Activated CD4-positive, alpha-beta T cell treated with anti-CD3 and anti-CD28 coated beads for 4 hours (primary cell): ENCODE measurements at places on chromosomes 5 and 9.

GRCh38 chr5:56725711-56726411, 89.5 kb upstream of the MAP3K1 start:
- DNase-seq = no peak

GRCh38 chr9:69066955-69067354, 31.4 kb downstream of the FXN start:
- DNase-seq = no peak

DNA sequence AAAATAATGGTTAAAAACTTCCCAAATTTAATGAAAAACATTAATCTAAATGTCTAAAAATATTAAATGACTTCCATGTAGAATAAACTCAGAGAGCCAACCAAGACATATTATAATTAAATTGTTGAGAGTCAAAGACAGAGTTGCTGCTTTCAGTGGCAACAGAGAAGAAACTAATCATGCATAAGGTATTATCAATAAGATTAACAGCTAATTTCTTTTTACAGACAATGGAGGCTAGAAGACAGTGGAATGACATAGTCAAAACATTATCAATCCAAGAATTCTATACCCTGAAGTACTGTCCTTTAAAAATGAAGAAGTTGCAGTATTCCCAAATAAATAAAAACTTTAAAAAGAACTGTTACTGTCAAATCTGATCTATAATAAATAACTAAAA, 268.7 kb downstream of the IRX2 start:
- no peak for DNase-seq

DNA sequence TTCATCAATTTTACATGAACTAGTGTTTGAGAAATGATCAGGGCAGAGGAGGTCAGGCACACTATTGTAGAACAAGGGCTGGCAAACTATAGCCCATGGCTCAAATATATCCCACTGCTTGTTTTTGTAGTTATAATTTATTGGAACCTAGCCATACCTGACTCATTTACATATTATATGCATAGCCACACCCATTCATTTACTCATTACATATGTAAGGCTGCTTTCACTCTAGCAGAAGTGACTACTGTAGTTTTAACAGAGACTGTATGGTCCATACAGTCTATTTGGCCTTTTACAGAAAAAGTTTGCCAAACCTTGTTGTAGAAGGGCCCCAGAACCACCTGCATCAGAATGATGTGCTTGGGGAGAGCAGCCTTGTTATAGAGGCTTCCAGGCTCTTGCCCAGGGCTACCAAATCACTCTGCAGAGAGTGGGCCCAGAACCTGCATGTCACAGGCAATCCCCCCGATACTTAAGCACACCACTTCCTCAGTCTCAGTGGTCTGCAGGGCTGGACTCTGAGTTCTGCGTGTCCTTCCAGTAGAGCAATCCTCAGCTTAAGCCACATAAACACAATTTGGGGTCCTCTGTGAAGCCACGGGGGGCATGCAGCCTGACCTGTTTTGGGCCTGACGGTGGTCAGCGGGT, 6.7 kb downstream of the ANKS6 start:
- no peak for DNase-seq

DNA sequence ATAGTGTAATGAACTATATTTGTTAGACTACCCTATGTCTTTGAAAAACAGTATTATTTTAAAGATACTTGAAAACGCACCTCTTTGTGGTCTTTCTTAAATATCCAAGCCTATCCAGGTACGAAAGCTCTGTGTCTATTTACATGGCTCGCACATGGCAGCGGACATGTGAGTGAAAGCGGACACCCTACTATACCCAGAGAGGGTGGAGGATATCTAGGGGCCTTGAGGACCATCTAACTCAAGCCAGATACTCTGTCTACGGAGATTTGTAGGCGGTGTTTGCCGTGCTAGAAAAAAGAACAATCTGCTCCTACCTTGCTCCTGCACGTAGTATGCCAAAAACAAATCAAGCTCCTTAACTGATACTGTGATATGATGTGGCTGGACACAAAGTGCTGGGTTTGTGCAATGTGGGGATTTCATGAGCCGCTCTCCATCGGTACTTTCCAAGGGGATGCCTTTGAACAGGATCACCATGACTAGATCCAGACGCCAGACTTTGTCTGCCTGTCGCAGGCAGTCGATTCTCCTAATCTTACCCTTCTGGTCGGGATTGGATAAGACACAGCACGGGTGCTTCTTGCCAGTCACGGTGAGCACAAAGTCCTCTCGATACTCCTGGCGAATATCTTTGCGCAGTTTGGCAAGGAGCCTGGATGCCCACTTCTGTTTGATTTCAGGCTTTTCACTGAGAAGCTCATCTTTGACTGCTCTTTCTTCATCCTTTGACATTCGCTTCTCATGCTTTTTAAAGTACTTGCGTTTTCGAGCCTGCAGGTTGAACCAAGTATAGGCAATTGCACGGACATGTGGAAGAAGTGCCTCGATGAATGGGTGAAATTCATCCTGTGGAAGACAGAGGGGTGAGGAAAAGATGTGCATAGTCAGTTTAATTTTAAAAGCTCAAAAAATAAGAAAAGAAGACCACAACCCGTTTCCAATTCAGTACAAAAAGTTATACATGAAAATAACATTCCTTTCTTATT, 7.0 kb downstream of the NFIB start:
- DNase-seq = no peak

- DNase-seq = no peak
Observed at GRCh38 chr9:13847270-13847669, 466.7 kb downstream of the NFIB start.

- DNase-seq = no peak
Observed at GRCh38 chr5:53099546-53099945, 10.0 kb downstream of the MOCS2 start.

GRCh38 chr5:32233696-32234447, 59.8 kb upstream of the GOLPH3 start:
- DNase-seq = no peak

DNA sequence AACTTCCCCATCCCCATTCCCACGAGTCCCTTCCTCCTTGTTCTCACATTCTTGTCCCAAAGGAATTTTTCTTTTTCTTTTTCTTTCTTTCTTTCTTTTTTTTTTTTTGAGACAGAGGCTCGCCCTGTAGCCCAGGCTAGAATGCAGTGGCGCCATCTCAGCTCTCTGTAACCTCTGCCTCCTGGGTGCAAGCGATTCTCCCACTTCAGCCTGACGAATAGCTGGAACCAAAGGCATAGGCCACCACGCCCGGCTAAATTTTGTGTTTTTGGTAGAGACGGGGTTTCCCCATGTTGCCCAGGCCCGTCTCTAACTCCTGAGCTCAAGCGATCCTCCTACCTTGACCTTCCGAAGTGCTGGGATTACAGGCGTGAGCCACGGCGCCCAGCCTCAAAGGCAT, 751 bp downstream of the DNAI1 start:
- DNase-seq = no peak

- DNase-seq = no peak
Observed at GRCh38 chr5:127876384-127876783, 173.2 kb downstream of the CCDC192 start.
